ENCODE measurements at places on chromosomes 3 and 15.

DNA sequence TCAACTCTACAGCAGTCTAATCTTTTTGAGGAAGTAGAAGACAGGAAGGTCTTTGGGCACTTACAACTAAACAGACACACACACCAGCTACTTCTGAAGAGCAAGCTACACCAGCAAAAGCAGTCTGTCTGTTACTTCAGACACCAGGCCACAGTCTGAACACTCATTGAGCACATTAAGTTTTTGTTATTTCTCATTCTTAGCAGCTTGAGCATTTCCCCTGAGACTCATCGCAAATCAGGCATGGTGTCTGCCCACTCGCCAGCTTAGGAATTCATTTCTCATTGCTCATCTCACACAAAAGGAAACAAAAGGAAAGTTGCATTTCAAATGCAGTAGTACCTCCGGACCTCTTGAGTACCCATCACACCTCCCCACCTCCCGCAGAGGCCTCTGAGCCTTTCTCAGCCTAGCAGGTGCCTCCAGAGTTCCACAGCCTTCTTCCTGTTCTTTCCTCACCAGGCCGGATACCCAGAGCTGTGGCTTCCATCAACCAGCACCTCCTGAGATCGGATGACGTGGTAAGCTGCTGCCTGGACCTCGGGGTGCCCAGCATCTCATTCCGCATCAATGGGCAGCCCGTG is 302.0 kb downstream of the RYR3 start:
- no peak for DNase-seq

GRCh38 chr15:36755341-36756000 is 176.0 kb downstream of the CDIN1 start:
- DNase-seq, result peak; percentile 99

- DNase-seq, result no peak
These were observed 657.2 kb downstream of the FHIT start for GRCh38 chr3:60594025-60594424.

DNA sequence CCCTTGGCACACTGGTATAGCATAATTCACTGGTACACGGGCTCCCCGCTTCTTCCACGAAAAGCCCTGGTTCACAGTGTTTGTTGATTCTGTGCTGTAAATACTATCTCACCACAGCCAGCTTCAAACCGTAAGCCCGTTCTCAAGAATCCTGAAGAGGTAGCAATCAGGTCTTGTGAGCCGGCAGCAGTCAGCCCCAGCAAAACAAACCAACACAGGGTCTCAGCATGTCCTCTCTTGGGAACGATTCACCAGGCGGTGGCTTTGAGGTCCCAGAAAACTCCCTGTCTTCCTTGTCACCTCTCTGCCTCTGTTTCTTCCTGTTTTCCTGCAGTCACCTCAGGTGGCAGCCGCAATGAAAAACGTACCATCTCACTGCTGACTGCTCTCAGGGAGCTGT is 19.1 kb upstream of the FAM3D start:
- no peak for DNase-seq

DNA sequence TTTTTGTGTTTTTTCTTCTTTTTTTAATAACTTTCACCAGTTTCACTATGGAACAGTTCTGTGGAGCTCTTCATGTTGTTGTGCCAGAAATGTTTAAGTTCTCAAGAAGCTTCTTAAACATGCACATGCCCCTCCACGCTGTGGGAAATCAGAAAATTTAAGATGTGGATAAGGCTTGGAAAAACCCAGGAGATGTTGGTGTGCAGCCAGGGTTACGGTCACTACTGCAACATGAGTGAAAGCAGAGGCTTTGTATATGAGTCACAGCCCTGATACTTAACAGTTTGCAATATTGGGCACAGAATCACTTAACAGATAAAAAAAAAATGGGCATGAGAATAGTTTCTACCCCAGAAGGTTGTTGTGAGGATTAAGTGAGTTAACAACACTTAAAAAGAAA is 399.9 kb downstream of the LRTM1 start:
- no peak for DNase-seq

DNA sequence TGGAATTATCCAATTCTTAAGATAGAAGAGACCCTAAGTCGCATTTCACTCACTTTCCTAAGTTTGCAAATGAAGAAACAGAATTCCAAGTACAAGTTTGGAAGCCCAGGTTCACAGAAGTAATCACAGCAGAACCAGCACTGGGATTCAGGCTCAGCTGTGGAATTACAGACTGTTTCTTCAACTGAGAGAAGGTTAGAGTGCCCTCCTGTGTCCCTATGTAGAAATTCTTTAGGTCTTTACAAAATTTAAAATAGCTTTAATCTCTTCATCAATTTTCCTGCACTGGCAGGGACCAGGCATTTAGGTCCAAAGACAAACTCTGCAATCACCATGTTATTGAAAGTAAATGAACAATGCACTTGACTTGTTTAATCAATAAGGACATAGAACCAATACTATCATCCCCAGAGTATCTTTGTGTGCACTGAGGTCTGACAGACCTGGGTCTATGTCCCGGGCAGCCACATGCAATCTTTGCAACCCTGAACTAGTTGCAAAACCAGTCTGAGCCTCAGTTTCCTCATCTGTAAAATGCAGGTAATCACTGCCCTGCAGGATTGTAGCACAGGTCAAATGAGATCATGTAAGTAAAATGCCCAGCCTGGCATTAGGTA is 96.3 kb upstream of the ZBED2 start:
- no peak for DNase-seq

DNA sequence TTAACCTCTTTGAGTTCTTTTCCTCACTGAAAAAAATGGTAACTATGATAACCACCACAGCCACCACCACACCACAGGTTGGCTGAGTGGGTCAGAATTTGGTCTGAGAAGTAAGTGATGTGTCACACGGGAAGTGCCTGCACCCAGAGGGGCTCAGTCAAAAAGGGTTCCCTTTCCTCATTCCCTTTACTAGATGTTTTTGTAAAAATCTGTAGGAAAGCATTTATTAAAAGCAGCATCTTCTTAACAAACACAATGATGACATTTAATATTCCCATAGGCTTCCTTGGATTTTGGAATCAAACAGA is 23.2 kb downstream of the CFAP92 start:
- DNase-seq, result no peak

DNA sequence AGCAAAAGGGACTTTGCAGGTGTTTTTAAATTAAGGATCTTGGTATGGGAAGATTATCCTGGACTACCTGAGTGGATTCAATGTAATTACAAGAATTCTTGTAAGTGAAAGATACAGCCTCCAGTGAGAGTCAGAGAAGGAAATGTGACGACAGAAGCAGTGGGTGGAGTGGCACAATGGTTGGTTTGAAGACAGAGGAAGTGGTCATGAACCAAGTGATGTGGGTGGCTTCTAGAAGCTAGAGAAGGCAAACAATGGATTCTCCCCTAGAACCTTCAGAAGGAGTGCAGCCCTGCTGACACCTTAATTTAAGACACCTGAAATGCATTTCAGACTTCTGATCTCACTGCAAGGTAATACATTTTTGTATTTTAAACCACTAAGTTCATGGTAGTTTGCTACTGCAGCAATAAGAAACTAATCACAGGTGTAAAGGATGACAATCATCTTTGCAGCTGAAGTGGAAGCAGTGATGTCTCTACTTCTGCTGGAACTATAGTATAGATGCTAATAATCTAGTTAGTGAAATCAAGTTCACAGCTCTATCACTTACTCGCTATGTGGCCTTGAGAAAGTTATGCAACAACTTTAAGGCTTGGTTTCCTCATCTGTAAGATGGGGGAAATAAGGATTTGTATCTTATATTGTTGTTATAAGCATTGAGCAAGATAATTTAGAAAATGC is 403.4 kb upstream of the SUCLG2 start:
- DNase-seq, result no peak

DNA sequence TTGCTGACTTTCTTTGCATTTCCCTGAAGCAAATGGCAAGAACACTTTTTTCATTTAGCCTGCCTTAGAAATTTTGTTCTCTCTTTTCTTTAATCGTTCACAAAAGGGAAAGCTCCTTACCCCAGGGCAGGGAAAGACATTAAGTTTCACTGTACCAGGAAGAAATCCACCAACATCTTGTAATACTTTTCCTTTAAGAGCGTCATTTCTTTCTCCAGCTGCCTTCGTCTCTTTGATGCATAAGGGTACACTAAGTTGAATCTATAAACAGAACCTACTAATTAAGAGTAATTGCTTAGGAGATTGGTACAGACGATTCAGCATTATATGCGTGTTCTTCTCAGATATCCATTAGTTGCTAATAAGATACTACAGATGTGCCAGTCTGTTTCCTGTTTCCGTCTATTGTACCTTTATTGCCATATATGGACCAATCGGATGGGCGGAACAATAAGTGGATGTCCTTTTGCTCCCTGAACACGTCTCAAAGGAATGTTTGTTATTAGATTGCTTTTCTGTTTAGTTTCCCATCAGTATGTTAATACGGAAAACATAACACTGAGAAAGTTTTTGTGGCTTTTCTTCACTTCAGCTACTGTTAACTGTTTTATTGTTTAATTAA is 276.7 kb upstream of the RARB start:
- DNase-seq, result no peak

DNA sequence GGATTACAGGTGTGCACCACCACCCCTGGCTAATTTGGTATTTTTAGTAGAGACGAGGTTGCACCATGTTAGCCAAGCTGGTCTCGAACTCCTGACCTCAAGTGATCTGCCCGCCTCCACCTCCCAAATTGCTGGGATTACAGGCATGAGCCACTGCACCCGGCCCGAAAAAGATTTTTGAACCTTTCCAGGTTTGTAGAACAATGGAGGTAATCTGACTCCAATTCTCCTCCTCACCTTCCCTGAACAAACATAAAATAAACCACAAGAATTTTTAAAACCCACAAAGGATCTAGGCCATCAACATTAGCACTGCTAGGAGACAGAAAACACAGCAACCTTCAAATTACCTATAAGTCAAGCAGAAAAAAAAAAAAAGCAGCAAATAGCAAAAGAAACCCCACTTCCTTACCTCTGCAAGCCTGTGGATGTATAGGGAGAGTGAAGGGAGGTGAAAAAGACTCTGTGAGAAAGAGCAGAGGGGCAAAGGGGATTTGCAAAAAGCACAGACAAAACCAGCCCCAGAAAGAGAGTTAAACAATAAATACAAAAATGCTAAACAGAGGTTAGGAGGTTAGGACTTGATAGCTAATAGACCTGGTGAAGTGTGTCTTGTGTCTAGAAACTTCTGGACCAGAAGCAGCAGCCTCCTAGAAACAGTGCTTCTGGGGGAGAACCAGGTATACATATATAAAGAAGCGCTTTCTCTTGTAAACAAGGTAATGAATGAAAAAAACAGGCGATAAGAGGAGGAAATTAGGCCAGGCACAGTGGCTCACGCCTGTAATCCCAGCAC is 32.1 kb downstream of the TFDP2 start:
- no peak for DNase-seq

DNA sequence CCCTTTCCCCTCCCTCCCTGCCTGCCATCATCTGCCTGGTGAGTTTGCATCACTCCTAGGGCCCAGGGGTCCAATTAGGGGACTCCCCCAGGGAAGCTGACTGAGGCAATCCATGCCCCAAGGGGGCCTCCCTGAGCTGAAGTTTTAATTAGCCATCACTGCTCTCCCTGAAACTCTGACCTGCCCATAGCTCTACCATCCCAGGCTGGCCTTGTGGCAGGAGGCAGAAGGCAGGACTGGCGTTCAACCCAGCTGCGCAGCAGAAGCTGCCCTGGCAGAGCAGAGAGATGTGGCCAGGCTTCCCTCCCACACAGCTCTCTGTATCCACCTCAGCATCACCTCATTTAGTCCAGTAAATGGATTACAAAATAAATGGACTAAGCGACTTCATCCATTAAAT is 7.7 kb upstream of the C15orf39 start:
- DNase-seq, result no peak

GRCh38 chr3:129261894-129262293 is 12.5 kb downstream of the COPG1 start:
- no peak for DNase-seq

DNA sequence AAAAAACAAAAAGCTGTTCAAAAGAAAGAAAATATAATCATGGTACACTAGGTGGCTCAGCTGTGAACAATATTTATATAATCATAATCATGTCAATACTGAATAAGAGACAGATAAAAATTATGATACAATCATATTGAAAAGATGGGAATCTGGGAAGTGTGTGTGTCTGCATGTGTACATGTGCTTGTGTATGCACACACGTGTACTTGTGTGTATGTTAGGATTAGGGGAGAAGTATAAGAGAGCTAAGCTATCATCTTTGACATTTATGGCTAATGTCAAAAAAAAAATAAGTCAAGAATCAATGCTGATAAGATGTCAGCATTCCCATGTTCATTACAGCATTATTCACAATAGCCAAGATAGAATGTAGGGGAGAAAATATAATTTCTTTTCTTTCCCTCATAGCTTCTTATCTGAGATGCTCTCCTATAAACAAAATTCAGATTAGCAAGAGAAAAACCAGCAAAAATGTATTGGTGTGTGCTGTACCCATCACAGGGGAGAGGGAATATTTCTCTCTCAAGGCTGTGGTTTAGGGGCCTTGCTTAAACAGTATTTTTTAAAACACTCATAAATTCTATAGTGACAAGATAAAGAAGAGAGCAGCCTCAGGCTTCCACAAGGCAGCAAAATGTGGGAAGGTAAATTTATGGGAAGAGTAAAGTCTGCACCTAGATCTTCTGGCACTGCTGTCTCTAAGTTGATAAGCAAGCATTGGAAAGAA is 63.4 kb upstream of the ITGA11 start:
- no peak for DNase-seq

DNA sequence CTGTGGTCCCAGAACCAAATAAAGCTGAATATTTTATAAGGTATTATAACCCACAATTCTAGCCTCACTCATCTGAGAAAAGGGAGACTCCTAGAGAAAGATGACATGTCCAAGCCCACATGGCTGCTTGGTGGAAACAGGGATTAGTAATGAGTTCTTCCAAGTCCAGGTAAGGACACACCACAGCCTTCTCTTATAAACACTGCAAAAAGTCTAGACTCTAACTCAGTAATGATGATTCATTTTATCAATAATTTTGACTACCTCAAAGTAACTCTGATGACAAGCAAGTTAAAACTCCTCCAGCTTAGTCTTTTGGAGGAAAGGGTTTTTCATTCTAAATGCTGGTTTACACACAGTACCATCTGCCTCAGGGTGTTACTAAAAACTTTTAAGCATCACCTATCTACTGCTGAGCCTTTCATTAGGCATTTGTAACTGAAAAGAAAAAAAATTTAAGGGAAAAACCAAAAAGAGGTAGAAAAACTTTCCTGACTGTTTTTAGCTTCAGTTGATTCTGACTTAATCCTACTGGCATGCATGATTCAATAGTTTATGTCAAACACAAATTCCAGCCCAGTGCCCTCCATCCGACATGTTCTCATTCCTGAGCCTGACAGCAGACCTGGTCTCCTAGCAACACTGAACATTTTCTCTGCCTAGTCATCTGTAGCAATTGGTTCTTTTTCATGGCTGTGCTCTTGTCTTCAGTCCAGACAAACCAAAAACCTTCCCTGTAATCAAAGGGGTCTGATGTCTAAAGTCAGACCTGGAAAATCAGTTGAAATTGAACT is 43.9 kb downstream of the P3H2 start:
- DNase-seq, result no peak

GRCh38 chr3:33704891-33705290 is 13.2 kb downstream of the CLASP2 start:
- no peak for DNase-seq

GRCh38 chr3:51637941-51638471 is 33.0 kb upstream of the TEX264 start:
- DNase-seq, result no peak
